Epithelial cell of prostate (primary cell): ENCODE measurements at places on chromosomes 5 and 9.

DNA sequence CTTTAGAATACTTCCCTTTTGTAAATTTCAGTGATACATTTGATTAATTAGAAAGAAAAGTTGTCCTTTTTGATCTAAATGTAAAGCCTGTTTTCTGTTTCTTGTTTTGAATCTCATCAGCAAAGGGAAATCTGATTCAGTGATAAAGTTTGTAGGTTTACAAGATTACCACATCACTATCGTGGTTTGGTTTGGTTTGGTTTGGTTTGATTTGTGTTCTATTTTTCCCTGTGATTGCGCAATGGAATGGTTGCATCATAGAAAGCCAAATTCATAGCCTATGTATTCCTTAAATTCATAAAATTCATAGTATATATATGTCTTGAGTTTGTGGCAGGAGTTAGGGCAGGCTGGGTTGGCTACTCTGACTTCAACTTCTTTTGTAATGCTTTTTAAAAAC is 15.2 kb downstream of the SRFBP1 start:
- DNase-seq, result no peak

GRCh38 chr5:163439092-163439425 is 1.7 kb downstream of the CCNG1 start:
- DNase-seq, result no peak

- no peak for DNase-seq
Observed at GRCh38 chr5:11946317-11946716, 42.1 kb upstream of the CTNND2 start.

DNA sequence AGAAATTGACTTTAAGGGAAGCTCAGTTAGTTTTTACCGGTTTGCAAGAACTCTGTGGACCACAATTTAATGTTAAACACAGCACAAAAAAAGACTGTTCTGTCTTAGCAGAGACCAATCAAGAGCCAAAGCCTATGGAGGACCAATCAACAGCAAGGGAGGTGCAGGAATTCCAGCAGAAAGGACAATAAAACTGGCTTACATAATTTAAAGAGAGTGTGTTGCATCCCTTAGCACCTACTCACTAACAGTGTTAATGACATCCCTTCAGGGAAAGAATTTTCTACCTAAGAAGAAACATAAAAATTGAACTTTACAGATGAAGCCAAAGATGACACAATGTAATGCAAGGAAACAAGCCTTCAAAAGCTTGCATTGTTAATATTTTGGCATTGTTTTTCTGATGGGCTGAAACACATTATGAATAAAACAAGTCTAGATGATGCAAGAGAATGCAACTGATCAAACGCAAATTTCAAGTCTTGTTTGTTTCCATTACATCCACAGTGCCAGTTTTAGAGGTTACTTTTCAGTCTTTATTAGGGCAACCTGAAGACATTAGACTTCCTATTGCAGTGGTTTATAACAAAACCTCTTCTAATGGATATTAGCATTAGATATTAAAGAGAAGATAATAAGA is 111.3 kb upstream of the FST start:
- no peak for DNase-seq

DNA sequence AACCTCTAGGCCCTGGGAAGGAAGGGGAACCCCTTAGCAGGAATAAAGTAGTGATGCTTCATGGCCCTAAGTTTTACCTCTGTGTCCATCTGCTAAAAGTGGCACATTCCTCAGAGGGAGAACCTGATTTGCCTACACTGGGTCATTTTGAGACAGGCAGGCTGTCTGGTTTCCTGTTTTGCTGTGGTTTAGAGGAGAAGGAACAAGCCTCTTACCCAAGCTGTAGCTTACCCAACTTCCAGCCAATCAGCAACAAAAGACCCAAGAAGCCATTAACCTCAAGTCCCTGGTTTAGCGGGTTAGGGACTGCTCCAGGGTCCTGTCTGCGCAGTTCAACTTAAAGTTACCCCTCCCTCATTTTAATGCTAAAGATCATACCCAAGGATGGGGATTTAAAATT is 411.0 kb downstream of the MAT2B start:
- no peak for DNase-seq
